ENCODE measurements at places on chromosomes 11 and 22.
A peak's percentile ranks its signal among the peaks of the same experiment; 100 is the strongest.

- no peak for DNase-seq
Observed at GRCh38 chr22:37967147-37967546, 13.6 kb downstream of the POLR2F start.

DNA sequence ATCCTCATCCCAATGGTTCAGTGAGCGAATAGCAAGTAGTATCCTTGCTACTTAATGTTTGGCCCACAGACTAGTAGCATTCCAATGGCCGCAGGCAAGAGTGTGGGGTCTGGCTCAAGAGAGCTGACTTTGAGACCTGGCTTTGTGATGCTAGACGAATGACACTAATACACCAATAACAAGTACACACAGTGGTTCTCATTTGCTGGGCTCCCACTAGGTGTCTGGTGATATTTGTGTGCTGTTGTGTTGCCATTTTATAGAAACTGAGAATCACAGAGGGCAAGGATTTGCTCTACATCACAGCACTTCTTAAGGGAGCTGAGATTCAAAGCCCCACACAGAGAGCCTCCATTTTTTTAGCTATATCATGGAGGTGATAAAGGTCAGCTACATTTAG, 351.2 kb downstream of the TENM4 start:
- no peak for DNase-seq

GRCh38 chr11:2259897-2260451, 10.4 kb downstream of the ASCL2 start:
- no peak for DNase-seq

DNA sequence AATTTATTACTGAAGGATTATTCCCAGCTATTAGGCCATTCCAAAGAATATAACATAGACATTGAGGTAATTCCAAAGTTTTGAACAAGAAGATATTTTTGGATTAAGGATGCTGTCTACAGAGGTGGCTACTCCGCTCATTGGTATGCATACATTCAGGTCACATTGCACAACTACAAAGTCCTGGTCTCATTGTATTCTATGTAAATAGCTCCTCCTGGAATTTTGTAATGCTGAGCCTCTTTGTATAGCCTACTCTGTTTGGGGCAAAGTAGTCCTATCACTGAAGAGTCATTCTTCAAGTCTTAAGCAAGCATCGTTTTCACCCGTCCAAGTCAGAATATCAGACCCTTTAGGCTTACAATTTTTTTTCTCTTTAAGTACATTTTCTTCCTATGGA, 142.4 kb downstream of the KIF18A start:
- DNase-seq = no peak

DNA sequence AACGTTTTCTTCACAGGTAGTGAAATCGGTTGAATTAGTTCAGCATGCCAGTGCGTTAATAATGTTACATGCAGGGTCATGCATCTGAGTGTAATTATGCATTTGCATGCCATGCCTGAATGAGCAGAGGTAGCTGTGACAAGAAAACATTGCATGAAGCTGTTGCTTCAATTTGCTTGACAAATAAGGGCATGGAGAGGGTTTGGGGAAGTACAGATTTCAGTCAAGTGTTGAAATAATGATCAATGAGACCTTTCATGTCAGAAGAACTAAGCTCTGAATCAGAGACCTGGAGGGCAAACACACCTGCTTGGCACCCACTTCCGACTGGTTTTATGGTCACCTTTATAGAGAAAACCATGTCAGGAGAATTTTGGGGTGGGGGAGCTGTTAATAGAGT, 221.4 kb downstream of the DBX1 start:
- DNase-seq = no peak

- peak; percentile 72 for DNase-seq
Observed at GRCh38 chr22:35352214-35353111, 28.4 kb upstream of the HMOX1 start.

DNA sequence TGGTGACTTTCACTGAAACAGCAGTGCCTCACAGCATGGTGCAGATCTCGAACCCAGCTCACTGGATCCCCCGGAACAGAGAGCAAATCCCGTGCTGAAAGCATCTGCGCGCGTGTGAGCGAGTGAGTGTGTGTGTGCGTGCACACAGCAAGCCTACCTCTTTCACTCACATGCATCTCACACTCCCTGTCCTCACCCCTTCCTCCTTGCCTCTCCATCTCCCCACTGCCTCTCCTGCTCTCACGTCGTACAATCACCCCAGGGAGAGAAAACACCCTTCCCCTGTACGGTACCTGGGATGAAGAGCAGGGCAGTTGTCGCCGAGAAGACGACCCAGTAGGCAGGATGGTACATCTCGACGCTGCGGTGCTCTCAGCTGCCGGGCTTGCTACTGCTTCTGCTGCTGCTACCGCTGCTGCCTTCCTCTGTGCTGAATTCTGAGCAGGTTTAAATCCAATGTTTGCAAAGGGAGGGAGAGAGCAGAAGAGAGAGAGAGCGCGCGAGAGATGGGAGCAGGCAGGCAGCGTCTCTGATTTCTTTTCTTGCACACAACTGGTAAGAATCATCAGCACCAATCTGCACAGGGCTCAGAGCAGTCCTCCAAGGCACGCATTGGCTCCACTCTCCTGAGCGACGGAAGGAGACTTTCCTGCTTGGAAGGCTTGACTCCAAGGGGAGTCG, at the start of gene OPCML:
Gene OPCML, minus strand, starts transcription at position 531 of the 681 bp plus-strand sequence.
- DNase-seq = no peak

- peak; percentile 70 for DNase-seq
Observed at GRCh38 chr11:67371189-67371910, 2.0 kb downstream of the CLCF1 start.

DNA sequence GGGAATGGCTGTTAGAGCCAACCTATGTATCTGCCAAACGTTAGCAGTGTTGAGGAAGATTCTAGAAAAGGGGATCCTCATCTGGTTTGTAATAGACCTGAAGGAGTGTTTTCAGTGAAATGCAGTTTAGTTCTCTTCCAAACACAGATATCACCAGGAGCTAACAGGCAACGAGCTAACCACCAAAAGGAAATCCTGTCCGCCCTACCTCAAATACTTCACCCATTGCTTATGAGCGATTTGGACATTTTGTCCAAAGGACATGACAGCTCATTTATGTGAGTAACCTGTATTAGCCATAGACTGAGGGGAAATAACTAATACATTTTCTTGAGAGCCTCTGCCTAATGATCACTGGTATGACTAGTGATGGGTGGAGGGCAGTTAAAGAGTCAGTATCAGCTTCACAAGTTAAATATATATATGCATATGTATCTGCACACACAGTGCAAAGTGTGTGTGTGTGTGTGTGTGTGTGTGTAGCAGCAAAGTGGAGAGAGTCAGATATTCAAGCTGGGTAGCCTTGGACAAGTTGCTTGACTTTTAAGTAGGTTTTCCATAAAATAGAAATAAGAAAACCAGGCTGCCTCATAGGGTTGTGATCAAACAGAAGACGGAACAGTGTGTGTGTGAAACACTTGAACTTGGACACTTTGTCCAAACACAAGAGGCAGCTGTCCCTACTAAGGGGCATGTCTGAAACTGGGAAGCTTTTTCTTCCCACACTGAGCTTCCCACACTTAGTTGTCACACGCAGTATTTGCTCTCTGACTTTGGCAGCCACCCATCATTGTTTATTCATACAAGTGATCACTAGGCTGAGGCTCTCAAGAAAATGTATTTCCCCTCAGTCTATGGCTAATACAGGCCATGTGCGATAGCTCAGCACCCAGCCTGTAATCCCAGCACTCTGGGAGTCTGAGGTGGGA, 940 bp upstream of the C11orf91 start:
- no peak for DNase-seq

DNA sequence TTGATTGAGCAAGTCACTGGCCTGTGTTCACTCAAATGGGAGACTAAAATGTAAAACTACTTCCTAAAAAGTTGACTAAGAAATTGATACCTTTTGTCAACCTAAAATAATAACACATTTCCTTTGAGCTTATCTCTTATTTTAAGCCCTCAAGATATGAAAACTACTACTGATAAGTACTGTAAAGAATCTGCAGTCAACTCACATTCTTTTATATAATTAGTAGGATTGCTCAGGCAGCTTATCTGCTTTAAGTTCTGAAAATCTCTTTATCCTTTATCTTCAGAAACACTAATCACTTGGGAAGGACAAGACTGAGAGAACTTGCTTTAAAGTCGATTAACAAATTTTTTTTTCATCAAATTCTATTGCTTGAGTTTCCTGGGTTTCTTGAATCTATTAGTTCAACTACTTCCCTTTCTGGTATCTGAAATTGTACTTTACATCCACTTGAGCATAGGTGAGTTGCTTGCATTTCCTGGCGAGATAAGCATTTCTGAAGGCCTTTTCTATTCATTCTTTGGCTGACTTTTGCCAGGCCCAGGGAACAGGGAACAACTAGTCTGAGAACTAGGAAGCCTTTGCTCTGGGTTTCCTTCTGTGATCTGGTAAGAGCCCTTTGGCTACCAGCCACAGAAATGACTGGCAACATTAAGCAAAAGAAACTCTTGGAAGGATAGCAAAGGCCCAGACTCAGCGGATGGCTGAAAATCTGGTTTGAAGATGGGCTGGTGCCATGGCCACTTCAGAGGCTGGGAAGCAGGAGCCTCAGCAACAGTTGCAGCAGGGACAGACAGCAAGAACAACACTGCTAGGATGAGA, 19.3 kb upstream of the CSRP3 start:
- DNase-seq = no peak

DNA sequence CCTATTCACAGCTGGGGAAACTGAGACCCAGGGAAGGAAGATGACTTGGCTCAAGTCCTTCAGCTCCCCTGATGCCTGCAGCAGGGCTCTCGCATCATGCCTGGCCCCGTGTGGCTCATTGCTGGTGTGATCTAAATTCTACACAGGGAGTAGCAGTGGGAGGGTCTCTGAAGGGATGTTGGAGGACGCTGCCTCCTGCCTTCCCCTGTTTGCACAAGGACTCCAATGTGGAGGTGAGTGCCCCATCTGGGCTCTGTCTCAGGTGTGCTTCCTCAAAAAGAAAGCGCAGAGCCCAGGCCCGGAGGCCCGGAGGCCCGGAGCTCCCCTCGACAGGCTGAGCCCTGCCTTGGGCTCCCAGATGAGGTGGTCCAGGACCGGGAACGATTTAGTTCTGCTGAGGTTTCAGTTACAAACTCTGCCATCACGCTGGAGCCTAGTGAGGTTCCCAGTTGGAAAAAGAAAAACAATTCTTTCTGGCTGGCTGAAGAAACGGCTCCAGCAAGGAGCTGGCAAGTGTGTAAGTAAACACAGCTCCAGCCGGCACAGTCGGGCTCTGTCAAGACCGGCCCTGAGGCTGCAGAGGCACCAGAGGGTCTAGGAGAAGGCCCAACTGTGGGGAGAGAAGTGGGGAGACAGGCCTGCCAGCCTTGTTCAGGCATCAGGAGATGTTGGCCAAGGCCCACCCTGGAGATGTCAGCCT, 49.8 kb downstream of the NAT10 start:
- DNase-seq = no peak

DNA sequence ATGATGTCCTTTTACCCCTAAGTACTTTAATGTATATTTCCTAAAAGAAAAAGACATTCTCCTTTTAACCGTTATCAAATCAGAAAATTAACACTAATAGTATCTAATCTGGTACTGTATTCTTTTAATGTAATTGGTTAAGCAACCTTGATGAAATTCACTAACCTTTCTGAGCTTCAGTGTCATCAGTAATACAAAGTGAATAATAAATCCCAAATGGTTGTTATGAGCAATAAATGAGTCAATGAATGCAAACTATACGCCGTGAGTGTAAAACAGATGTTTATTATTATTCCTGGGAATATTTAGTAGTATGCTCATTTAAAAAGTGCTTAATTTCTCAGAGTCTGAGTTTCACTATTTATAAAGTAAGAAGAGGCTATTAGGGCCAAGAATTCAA, 21.5 kb downstream of the UEVLD start:
- DNase-seq = no peak

DNA sequence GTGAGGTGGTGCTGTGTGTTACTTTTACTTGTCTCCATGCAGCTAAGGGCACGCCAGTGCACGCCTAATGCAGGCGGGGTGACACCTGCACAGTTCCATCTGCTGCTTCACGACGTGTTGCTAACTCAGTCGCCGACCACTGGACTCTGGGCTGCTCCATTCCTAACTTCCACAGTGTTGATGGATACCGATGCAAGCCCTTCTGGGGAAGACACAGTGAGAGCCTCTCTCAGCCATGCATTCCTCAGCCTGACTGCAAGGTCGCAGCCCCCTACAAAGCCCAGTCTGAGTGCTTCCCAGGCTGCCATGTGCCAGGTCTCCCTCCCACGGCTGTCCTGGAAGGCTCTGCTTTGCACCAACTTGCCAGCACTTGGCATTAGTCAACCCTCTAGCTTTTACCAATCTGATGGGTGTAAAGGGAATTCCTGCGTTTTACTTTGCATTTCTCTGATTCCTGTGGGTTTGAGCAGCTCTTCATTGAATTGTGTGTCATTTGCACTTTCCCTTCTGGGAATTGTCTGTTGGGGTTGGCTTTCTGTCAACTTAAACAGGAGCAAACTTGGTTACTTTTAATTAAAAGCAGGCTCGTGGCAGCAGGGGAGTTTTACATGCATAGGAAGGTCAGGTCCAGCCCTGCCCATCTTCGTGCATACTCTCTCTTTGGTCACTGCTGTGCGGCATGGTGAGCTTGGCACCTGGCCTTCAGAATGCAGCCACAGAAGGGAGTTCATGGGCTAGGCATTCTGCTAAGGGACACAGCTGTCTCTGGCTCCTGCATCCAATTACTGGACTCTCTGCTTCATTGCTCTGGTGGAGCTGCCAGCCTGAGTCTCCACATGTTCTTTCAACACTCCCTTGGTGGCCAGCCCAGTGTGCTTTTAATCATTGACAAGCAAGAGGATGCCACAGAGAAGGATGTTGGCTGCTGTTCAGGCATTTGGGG, 34.6 kb upstream of the SHANK2 start:
- no peak for DNase-seq

DNA sequence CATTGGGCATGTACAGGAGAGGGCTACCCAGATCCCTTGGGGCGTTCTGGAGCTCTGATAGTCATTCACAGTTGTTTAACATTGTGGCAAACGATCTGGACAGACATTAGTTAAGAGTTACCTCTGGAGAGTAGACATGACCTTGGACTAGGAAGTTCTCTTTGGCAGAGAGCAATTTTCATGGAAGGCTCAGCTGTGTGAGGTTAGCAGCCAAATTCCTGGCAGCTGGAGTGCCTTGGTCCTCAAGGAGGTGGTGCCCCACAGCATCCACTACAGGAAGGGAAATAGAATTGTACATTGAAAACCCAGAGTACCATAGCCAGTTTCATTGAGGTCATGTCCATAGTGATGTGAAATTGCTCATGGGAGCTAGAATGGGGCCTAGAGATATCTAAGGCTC, 82.8 kb downstream of the BLID start:
- no peak for DNase-seq

- no peak for DNase-seq
Observed at GRCh38 chr22:29139965-29140782, 65.5 kb upstream of the EMID1 start.

GRCh38 chr11:9633679-9634078, 30.2 kb upstream of the SWAP70 start:
- DNase-seq = no peak

DNA sequence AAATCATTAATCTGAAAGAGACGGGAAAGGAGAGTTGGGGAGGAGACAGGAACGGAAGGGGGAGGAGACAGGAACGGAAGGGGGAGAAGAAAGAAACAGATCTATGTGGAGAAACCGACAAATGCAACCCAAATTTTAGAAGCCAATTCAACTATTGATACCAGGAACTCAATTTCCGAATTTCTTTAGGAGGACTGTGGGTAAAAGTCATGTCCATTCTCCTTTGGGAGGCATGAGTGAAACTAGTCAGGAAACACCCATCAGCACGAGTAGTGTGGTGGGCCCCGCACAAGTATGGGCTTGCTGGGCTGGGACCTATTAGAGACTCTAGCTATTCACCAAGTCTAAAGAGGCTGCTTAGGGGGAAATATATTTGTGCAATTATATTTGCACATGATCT, 18.1 kb downstream of the ANO3 start:
- DNase-seq = no peak

GRCh38 chr22:25012741-25013143, 60.2 kb downstream of the KIAA1671 start:
- no peak for DNase-seq
